ENCODE measurements at places on chromosomes 1 and 21.
A peak's percentile ranks its signal among the peaks of the same experiment; 100 is the strongest.

DNA sequence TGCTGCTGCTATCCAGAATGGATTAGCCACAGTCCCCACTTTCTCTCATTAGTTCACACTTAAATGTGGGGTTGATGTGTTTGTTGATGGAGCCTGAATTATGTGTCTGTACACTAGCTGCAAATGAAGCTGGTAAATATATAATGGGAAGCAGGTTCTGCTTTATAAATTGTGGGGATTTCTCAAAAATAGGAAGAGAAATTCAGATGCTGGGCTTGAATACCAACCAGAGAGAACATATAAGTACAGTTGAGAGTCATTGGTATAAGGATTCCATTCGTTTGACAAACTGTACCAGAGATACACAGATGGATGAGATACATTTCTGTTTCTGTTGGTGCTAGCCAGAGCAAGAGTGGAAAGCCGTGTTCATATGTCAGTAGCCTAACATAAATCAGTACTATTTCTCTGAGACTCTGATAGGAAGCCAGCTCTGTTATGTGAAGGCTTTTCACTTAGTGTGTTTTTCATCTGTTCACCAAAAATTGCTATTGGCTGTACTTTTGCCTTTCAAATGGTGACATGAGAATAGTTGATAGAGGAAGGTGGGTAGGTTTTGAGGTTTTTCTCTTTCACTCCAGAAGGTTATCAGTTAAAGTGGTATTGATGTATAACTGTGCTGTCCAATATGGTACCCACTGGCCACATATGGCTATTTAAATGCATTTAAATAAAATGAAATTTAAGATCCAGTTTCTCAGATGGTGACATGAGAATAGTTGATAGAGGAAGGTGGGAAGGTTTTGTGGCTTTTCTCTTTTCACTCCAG, 15.6 kb downstream of the SMG7 start:
- no peak for DNase-seq

- DNase-seq = no peak
These were observed 26.8 kb upstream of the KDM4A start for GRCh38 chr1:43622901-43623780.

DNA sequence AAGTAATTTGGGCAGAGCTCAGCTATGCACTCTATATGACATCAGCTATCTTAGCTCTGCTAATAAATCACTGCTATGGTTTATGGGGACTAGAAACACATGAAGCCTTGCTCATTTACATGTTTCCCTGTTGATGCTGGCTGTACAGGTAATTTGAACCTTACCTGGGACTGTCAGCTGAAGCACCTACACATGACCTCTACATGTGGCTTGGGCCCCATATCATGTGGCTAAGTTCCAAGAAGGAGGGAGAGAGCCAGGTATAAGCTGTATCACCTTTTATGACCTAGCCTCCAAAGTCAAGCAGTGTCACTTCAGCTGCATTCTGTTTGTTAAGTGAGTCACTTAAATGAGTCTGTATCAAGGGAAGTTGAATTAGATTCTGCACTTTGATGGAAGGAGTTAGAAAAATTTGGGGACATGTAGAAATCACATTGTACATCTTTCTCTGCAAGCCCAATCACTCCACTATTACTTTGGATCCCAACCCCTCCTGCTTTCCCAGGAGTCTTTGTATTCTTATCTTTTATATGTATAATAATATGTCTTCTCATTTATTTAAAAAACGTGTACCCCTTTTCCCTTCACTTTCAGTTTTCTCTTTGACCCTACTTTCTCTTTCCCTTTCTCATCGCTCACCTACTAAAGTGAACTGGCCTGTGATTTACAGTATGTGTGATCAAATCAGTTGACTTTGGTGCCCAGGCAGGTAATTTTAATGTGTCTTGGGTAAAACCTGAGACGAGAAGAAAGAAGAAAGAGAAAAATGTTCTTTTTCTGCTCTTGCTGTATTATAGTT, 53.4 kb upstream of the PRKACB start:
- no peak for DNase-seq

GRCh38 chr1:10515301-10515975, 40.7 kb downstream of the PEX14 start:
- DNase-seq = peak; percentile 12

- DNase-seq = no peak
These were observed 14.6 kb upstream of the NCF2 start for GRCh38 chr1:183604815-183605214.

GRCh38 chr1:77378723-77379535, 97.1 kb downstream of the AK5 start:
- no peak for DNase-seq
